ENCODE measurements at places on chromosomes 11 and 22. TPM values are rescaled to one million over a fixed set of nuclear protein-coding genes. Genes with fewer than 3 reads are reported as not detected.

ZNHIT2 gene
- 21.2 TPM for total RNA-seq

SPDYC gene
- not detected for total RNA-seq

MPEG1 gene
- total RNA-seq = not detected

GDPD5 gene
- 0.21 TPM for total RNA-seq

BIRC2 gene
- total RNA-seq = 75.2 TPM

MS4A10 gene
- total RNA-seq = not detected

SEZ6L gene
- not detected for total RNA-seq

C11orf16 gene
- total RNA-seq = not detected

HBE1 gene
- not detected for total RNA-seq
